ENCODE measurements at places on chromosomes 2 and 18.
A peak's percentile ranks its signal among the peaks of the same experiment; 100 is the strongest.

DNA sequence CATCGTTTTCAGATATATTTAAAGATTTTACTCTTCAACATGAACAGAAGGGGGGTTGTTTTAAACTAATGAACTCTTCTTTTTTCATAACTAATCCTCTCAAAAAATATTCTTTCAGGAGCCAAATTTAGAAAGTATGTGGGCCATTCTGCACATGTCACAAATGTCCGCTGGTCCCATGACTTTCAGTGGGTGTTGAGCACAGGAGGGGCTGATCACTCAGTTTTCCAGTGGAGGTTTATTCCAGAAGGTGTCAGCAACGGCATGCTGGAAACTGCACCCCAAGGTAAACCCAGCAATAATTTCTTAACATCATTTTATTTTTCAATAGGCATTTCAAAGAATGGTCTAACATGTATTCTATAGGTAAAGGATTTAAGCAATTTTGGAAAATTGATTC, 136.0 kb downstream of the EML6 start:
- DNase-seq: no peak

DNA sequence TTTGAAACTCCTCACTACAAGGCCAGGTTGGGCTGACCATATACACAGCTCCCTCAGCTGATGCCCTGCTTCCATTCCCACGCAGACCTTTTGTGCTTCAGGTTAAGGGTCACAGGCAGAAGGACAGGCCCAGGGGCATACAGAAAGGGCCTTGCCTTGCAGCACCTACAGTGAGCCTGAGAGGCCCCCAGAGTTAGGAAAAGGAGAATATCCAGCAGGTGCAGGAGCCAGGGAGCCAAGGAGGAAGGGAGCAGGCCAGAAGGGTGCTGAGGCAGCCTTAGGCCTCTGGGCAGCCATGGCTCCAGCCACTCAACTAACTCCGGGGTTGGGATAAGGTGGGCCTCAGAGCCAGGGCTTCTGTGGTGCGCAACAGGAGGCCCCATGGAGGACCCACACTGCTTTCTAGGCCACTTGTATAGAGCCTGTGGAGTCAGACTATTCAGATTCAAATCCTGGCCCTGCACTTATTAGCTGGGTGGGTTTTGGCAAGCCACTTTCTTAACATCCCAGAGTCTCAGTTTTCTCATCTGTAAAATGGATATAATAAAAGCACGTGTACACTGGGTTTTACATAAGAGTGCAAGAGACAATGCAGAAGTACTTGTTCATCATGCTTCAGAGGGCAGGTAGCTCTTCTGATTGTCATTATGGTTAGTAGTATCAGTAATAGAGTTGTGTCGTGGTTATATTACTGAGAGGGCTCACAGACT, 214.6 kb upstream of the HAAO start:
- no peak for DNase-seq

- DNase-seq: peak; percentile 54
Observed at GRCh38 chr2:9380702-9381628, 42.4 kb downstream of the ITGB1BP1 start.

DNA sequence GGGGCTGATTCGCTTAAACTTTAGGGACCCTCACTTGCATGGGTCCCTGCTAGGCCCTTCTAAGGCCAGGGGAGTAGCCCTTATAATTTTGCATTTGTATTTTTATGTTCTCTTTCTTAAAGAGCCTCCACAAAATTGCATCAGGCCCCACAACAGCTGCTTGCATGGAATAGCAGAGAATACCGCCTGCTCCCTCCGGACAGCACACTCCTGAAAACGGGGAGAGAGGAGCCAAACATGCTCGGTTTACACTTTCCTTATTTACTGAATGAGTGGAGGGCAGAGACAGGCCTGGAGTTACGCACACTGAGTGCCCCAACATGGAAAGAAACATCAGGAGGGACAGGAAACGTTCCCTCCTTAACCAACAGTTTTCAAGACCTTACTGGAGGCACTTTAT, 132.2 kb downstream of the ANTXR1 start:
- no peak for DNase-seq

DNA sequence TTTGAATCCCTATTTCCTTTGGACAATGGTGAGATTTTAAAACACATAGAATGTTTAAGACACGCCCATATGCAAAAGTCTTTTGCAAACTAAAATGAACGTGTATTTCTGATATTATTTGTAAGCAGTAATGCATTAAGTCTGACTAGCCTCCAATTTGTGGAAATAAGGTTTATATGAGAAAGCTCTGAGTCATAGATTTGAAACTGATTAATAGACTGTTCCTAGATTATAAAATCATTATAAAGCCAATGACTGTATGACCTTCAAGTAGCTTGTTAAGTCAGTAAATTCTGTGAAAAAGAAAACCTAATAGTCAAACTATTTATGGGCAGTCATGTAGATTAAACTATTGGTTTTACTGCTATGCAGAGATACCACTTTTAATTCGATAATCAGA, 12.8 kb upstream of the EFEMP1 start:
- DNase-seq: no peak

- DNase-seq: no peak
Observed at GRCh38 chr18:68728081-68728700, 13.3 kb upstream of the TMX3 start.

DNA sequence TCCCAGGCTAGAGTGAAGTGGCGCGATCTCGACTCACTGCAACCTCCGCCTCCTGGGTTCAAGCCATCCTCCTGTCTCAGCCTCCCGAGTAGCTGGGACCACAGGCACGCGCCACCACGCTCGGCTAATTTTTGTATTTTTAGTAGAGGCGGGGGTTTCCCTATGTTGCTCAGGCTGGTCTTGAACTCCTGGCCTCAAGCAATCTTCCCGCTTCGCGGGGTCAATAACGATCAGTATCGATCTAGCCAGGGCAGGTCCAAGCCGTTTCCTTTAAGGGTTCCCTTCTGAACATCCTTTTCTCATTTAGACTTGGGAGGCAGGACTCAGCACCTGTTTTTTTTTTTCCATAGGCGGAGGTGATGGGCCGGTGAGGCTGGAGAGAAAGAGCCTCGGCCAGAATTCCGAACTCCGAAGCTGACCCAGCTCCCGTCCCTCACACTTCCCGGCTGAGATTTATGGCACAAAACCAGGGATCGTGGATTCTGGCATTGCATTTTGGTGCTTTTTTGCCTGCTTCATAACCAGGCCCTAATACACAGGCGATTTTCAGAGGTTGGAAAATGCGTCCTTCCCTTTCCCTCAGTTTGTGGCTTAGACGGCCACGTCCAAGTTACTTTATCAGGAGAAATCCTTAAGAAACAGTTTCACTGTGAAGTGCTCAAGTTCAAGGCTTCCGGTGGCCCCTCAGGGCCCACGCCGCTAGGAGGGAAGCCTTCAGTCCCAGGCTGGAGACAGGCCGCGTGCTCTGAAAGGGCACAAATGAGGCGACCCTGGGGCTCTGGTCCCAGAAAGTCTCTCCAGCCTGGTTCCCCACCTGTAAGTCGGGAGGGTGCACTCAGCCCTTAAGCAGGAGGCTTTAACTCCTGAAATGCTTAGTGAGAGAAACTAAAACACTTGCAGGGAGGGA, 998 bp upstream of the SLC66A3 start:
- no peak for DNase-seq

GRCh38 chr18:5574843-5575242, 31.0 kb upstream of the EPB41L3 start:
- no peak for DNase-seq

GRCh38 chr2:211417544-211417943, 861.1 kb downstream of the CPS1 start:
- DNase-seq: no peak

DNA sequence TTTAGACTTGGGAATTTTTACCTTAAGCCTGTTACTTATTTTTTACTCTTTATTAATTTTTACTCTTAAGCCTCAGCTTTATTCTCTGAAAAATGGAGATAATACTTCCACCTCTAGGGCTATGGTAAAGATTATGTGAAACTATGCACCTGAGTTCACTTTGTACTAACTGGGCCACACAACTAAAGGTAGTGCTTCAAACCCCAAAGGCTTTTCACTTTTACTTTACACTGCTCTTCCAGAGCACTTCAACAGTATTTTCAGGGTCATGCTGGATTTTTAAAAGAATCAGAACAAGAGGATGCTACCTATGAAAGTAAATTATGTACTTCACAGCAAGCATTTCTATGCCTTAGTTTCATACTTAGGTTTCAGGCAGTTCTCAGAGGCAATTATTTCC, 27.8 kb downstream of the MEX3C start:
- DNase-seq: no peak

GRCh38 chr18:2108591-2108990, 462.7 kb downstream of the METTL4 start:
- no peak for DNase-seq
